ENCODE measurements at places on chromosomes 12 and 14.

GRCh38 chr14:95256776-95257060, 63.0 kb downstream of the CLMN start:
- no peak for DNase-seq

DNA sequence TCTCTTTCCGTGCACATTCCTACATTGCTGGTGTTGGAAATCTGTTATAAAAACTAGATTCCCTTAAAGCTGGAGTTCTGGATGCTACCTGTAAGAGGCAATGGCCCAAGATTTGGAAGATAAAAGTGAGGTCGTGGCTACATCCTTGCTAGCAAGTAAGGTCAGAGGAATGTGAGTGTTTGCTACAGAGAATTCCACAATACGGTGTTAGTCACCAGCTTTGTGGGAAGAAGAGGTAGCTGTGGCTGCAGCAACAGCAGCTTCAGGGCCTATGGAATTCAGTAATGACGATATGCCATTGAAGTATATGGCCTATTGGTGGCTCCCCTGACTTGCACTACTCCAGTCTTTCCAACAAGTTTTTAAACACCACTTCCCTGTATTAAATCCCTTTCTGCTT, 227.7 kb upstream of the TMEM260 start:
- no peak for DNase-seq

- DNase-seq, result no peak
These were observed 220.3 kb downstream of the MON2 start for GRCh38 chr12:62686938-62687337.

- DNase-seq, result no peak
These were observed 76.1 kb upstream of the GPHB5 start for GRCh38 chr14:63394841-63395240.

- peak; percentile 44 for DNase-seq
These were observed 106.6 kb downstream of the PRICKLE1 start for GRCh38 chr12:42482748-42483520.

- DNase-seq, result no peak
These were observed 1.1 kb upstream of the SPATS2 start for GRCh38 chr12:49366096-49366651.

DNA sequence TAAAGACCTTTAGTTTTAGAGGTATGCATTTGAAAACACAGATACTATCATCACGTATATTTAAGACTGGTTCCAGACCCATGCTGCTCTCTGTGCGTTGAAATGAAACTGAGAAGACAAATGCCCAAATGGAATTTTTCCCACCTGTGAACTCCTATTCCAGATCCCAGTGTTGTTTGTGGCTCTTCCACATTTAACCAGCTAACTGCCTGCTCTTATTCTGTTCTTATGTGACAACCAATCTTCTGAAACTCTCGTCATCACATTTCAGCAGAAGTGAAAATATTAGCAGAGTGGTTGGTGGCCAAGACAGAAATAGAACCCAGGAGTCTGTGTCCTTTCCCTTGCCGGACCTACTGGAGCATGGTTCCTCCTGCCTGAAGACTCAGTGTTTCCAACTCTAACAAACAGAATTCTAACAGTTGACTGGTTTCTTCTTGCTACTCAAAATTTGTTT, 460.2 kb downstream of the RAD51B start:
- DNase-seq, result no peak

DNA sequence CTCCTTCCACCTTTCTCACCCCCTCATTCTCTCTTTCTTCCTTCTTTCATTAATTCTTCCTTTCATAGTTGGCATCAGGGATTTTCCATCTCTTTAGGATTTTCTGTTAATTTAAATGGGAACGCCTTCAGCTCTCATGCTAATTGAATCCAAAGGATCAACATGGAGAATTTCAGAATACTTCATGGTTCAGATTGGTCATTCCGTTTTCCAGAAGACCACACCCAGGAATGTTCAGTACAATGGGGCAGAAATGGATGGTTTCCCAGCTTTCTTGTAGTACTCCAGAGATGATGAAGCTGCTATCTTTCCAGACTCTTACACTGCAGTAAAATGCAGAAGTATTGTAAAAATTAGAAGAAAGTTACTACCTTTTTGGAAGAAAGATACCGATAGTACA, 440.0 kb downstream of the DAD1 start:
- DNase-seq, result no peak

- DNase-seq, result peak; percentile 44
These were observed 114.2 kb downstream of the TTC6 start for GRCh38 chr14:37709419-37710195.

DNA sequence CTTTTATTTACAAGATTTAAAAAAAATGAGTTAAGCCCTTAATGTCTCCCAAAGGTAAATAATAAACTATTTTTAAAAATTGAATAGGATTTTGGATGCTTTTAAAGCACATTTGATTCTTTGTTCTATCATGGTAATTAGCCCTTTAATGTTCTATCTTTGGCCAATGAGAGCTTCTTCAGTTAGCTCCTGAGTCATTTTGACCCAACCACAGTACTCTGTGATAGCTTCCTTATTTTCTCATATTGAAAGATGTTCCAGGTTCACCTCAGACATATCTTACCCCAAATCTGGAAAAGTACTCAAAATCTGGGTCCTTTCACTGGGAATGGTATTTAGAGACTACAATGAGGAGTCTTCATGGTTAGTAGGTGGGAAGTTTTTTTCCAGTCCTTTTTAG, 98.0 kb downstream of the MYRFL start:
- DNase-seq, result no peak

All from Kasumi-1 (cell line).